Left renal pelvis (tissue), 4 donors: ENCODE measurements at places on chromosomes 11 and 22. TPM values are rescaled to one million over a fixed set of nuclear protein-coding genes. Genes with fewer than 3 reads are reported as not detected.
A peak's percentile ranks its signal among the peaks of the same experiment; 100 is the strongest.

MAP6 gene
- polyA plus RNA-seq, result 9.1 TPM

- DNase-seq, result no peak
These were observed 13.7 kb upstream of the ST3GAL4 start for GRCh38 chr11:126341760-126342161.

MOGAT2 gene
- polyA plus RNA-seq, result 0.26 TPM

DNA sequence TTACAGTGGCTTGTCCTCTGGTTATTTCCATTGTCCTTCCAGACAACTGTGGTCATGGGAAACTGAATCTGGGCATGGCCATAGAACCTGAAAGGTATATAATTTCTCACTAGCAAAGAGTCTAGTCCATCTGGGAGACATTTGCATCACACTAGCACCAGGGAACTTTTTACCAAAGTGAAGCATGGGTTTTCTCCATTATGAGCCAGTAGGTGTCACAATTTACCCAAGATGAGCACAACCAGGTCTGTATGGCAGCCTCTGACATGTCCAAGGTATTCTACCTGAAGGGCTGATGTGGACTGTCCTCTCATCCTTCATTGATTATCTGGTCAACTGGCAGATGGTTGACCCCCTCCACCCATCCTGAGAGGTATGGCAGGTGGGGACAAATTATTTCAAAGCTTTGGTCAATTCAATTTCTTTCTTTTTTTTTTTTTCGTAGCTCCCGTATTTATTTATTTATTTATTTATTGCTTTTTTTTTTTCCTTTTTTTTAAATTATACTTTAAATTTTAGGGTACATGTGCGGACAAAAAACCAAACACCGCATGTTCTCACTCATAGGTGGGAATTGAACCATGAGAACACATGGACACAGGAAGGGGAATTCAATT, 425.9 kb downstream of the TMEM135 start:
- no peak for DNase-seq

GRCh38 chr11:113690619-113691569, 15.2 kb downstream of the TMPRSS5 start:
- DNase-seq, result no peak

DNA sequence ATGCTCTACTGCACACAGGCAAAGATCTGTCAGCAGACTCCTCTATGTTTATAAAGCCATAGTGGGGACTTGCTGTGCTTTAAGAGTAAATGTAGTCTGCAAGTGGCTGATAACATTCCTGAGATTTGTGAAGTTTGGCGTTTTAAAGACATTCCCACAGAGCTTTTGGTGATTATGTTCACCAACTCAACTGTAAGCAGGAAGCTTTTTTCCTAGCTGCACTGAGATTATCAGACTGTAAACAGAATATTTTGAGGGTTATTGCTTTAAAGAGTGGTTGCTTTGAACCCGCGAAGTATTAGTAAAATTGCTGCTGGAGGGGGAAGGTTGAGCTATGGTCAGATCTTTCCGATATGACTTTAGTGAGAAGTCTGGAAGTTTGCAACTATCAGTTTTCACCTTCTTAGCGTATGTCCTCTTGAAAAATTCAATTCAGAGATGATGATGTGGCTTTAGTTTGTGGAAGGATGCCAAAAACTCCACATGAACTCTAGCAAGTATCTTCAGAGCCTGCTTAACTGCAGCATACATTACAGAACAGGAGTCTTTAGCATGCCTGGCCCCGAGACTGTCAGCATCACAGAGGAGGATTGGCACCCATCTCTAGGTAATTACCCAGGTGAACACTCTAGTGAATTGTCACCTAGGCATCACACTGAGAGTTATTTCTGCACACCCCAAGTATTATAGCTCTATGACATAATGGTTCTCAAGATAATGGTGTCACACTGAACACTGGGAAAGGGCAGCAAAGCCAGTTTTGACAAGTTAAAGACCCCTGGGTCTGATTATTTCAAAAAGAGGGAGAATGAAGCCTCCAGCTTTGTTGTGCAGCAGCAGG, 89.9 kb downstream of the MTNR1B start:
- DNase-seq, result peak; percentile 12

GRCh38 chr11:77300695-77301094, 791 bp downstream of the GDPD4 start:
- no peak for DNase-seq

- no peak for DNase-seq
These were observed at the start of gene NR1H3 for GRCh38 chr11:47257517-47258316. Gene NR1H3 (plus strand): TSS chr11:47257996. CDS start chr11:47259217, 1,221 bp downstream.

NXPE2 gene
- 0.41 TPM for polyA plus RNA-seq

DNA sequence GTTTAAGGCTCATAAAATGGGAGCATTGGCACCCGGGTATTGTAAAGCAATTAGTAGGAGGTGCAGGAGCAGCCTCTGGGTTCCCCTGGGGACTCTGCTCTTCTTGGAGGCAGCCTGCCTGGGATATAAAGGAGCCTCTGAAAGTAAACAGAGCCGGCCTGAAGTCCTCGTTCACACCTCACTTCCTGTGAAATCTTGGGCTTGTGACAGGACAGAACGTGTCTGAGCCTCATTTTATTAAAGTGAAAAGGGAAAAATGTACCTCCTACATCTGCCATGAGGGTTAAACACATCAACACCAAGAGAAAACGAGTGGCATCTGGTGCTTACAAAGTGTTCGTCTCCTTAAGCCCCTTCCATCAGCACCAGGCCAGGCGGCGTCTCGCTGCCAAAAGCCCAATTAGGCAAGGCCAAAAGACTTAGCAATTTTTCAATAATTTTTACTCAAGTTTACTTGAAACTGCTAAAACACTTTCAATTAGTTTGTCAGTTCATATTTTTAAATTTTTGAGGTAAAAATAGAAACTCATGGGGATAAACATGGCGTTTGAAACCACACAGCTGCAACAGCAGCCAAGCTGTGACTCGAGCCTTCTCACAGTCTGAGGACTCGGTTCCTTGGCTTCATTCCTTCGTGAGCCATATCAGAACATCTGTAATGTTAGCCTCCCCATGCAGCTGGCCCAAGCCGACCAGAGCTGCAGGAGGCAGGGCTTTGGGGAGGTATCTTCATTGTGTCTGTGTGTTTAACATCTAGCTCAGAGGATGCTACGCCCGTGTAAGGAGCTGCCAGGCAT, 33.6 kb downstream of the MAP6 start:
- DNase-seq, result peak; percentile 14

GRCh38 chr22:27537501-27537900, 264.1 kb downstream of the MN1 start:
- peak; percentile 50 for DNase-seq

SEPTIN5 gene
- polyA plus RNA-seq, result 33.9 TPM

- DNase-seq, result no peak
These were observed 77.5 kb downstream of the EFCAB6 start for GRCh38 chr22:43734370-43735150.

GRCh38 chr11:95322539-95322938, 91.5 kb upstream of the SESN3 start:
- no peak for DNase-seq

- no peak for DNase-seq
These were observed 234.5 kb downstream of the SOX6 start for GRCh38 chr11:16121853-16122252.

GRCh38 chr11:37916331-37916730, 1318.3 kb upstream of the RAG2 start:
- DNase-seq, result no peak

DNA sequence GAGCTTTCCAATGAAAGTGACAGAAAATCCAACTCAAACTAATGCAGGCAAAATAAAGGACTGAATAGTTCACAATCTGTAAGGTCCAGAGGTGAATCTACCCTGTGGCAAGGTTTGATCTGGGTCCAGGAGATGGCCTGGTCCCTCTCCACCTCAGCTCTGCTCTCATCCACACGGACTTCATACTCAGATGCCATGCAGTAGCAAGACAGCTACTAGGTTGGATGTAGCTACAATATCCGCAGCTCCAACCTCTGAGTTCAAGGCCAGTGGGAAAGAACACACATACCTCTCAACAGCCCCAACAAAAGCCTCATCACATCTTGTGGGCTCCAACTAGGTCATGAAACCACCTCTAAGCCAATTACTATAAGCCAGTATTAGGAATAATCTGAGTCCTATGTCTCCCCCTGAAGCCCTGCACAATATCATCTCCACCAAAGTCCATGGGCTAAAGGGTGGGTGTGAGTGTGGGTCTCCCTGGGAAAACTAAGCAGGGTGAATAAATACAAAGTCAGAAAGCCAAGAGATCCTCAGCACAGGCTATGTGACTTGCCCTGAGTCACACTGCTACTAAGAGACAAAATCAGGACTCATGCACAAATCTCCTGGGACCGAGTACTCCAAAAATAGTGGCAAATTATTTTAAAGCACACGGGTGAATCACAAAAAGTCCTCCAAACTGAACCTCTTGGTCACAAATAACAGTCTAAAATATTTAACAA, 78.8 kb downstream of the LARGE1 start:
- no peak for DNase-seq

GRCh38 chr11:115077740-115078139, 399.4 kb downstream of the NXPE2 start:
- DNase-seq, result no peak

DNA sequence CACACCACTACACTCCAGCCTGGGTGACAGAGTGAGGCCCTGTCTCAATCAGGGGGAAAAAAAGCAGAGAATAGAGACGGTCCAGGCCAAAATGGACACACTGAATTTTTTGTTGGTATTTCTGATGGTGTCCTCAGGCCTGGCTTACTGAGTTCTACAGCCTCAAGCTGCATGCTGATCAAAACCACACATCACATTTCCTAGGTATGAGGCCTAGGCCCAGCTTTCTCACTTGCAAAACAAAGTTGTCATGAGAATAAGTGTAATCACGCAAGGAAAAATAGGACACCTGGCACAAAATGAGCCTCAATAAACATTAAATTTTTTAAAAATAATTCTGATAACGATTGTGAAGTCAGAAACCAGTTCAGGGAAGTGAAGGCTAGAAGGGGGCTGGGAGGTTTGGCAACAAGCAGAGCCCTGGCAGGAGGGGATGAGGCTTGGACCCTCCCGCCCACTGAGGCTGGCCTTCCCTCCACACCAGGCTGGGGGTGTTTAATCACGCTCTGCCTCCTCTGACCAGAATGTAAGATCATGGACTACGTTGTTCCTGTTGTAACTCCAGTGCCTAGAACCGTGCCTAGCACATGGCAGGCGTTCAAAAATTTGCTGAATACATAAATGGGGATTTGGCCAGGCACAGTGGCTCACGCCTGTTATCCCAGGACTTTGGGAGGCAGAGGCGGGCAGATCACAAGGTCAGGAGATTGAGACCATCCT, 18.1 kb downstream of the PACSIN2 start:
- DNase-seq, result no peak

DNA sequence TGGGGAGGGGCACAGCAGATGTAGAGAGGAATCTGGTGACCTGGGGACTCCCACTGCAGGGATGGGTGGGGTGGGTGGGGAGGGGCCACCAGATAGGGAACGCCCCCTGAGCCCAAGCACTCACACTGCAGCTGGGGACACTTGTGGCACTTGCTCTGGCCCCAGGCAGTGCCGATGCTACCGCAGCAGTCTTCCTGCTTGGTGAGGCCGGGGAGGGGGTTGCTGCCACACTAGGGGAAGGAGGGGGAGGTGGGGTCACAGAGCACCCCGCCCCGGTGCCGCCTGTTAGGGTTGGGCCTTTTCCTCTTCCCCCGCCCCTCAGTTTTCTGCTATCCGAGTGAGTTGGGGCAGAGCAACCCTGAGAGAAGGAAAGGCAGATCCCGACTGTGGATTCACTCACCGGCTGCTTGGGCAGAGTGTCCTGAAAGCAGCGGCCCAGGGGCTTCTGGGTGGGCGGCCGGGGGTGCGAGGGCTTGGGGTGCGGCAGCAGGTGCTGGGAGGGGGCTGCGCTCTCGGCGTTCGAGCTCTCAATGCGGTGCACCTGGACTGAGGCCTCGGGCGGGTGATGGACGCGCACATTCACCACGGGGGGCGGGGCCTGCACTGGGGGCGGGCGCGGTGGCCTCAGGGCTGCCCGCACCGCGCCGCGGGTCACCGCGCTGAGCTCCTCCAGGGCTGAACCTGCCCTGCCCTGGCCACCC, 4.7 kb downstream of the LTBP3 start:
- no peak for DNase-seq

GRCh38 chr22:42078469-42079318, 806 bp upstream of the SMDT1 start:
- DNase-seq, result no peak

SCUBE2 gene
- 6.6 TPM for polyA plus RNA-seq

GRCh38 chr22:36873614-36874308, 13.0 kb downstream of the NCF4 start:
- peak; percentile 19 for DNase-seq

- no peak for DNase-seq
These were observed 7.5 kb upstream of the KRTAP5-7 start for GRCh38 chr11:71519546-71519945.

DNA sequence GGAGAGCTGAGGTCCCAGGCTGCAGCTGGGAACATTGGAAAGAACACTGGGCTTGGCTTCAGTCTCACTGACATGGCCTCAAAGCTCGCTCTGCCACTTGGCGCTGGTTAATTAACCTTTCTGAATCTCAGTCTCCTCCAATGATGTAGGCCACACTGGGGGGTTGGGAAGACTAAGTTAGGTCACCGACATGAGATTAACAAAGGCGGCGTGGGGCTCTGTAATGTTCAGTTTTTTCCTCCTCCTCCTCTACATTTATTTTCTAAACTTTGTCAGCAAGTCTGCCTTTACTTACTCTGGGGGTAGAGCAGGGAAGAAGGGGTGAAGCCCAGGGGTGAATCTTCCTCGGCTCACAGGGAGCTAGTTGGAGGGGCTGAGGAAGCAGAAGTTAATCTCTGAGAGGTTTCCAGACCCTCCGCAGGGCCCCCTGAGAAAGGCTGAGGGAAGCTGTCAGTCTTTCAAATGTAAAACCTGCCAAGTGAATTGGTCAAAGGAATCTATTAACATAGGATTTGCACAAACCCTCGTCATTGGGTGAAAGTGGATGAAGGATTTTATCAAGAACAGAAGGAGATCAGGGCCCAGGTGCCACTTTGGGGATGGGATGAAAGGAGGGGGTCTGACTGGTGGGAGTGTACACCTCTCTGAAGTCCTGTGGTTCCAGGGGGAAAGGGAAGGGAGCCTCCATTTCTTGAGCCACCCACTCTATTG, 32.1 kb upstream of the TENM4 start:
- DNase-seq, result no peak

DNA sequence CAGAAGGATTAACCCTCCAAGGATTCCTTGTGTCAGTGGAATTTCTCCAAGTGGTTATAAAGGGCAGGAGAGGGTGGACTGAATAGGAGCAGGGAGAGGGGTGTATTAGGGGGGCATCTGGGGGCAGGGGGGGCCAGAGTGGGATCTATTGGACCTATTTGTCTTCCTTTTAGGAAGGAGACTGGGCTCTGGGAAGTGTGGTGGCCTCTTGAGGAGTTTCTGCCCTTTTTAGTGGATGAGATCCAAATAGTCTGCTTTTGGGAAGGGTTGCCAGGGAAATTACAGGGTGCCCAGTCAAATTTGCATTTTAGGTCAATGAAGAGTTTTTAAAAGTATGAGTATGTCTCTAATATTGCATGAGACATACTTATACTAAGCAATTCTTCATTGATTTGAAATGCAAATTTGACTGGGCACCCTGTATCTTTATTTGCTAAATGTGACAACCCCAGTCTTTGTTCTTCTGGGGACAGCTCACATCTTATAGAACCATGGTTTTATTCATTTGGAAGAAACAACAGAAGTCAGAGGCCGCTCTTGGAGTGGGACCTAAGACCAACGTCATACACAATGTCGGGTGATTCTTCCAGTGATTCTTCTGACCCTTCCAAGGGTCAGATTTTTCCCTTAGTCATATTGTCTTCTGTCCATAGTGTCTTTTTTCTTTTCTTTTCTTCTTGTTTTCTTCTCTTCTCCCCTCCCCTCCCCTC, 429 bp upstream of the SLC22A6 start:
- DNase-seq, result no peak

GRCh38 chr11:45171550-45171949, 25.1 kb downstream of the PRDM11 start:
- DNase-seq, result no peak
